ENCODE measurements at places on chromosomes 2 and 18.
A peak's percentile ranks its signal among the peaks of the same experiment; 100 is the strongest.

- DNase-seq, result no peak
Observed at GRCh38 chr2:27091746-27092695, 5.4 kb downstream of the KHK start.

- DNase-seq, result no peak
Observed at GRCh38 chr18:26493021-26493420, 55.3 kb downstream of the KCTD1 start.

DNA sequence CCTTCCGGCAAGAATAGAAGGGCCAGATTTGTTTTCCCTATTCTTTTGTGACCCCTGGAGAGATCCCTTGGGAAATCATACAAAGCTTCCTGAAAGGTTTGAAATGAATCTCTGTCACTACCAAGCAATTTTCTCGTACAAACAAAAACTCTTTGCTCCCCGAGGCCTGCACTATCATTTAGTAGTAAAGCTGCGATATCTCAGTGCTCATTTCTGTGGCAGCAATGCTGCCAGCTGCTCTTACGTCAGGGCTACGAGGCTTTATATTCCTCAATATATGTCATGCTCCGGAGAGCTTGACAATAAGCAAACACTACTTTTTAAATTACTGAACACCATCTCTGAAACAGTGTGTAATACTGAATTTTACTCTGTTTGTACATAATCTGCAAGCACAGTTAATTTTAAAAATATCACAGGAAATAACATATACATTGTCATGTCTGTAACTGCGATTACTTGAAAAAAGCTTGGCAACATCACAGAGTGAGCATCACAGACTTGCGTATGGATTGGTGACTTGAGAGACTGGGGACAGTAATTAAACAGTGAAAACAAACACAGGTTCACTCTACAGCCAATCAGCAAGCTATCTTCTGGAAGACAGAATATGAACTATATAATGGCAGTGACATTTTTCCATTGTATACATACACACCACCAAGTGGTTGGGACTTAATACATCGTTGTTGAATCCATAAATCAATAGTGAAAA, 403.3 kb upstream of the NETO1 start:
- no peak for DNase-seq

- no peak for DNase-seq
Observed at GRCh38 chr2:22893761-22894517, 491.0 kb upstream of the KLHL29 start.

- DNase-seq, result no peak
Observed at GRCh38 chr2:190126798-190127197, 64.3 kb upstream of the MSTN start.

DNA sequence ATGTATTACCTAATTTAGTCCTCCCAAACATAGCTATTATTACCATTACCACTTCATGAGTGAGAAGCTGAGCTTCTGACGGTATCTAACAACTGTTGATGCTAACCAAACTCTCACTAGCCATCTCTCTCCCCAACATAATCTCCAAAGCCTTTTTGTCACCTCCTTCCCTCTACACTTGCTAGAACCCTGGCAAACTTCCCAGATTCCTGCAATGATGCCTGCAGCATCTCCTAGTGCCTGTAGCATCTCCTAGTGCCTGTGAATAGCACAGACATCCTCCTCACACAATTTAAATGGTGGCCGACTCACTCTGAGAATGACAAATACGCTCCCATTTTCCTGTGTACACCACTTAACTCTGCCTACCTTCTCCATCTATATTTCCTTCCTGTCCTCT, 126.7 kb downstream of the STK39 start:
- DNase-seq, result no peak

DNA sequence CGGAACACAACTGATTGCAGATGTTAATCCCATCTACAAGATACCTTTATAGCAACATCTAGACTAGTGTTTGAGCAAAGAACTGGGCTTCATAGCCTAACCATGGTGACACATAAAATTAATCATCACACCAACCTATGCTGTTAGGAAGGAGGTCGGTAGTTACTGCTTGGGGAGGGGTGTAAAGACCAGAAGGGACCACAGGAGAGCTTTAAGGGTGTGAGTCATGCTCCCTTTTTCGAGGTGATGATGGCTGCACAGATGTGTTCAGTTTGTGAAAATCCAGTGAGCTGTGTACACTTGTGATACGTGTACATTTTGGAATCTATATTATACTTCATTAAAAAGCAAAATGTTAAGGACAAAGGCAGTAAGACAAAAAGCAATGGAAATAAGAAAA, 4.6 kb upstream of the SEH1L start:
- no peak for DNase-seq

DNA sequence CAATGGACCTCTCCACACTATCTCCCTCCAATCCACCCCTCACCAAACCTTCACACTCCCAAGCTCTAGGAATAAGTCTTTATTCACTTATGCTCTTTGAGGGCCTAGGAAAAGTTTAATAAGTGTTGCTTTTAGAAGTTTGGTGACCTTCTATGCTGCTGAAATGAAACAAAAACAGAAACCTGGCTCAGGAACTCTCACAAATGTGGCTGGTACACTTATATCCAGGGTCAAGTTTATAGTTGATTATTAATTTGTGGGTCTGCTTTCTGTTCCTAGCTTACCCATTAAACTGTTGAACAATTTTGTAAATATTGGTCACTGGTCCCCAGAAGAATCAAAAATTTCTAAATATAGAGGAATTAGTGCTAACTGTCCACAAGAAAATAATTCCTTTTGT, 14.2 kb upstream of the ANKRD44 start:
- no peak for DNase-seq

DNA sequence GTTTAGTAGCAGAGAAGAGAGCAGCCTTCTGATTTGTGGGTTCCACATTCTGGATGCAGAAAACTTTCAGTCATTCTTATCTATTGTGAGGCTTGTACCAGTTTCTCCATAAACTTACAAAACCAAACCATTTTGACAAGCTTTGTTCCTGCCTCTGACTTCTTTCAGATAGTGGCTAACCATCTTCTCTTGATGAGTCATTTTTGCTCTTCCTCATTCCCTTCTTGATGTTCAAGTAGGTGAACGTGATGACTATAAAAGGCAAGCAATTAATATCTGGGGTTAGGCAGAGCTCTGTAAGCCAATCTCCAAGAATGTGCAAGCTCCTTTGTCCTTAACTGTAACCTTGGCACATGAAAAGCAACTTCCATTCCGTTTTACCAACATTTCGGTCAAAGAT, 2083.1 kb upstream of the PIK3C3 start:
- no peak for DNase-seq

DNA sequence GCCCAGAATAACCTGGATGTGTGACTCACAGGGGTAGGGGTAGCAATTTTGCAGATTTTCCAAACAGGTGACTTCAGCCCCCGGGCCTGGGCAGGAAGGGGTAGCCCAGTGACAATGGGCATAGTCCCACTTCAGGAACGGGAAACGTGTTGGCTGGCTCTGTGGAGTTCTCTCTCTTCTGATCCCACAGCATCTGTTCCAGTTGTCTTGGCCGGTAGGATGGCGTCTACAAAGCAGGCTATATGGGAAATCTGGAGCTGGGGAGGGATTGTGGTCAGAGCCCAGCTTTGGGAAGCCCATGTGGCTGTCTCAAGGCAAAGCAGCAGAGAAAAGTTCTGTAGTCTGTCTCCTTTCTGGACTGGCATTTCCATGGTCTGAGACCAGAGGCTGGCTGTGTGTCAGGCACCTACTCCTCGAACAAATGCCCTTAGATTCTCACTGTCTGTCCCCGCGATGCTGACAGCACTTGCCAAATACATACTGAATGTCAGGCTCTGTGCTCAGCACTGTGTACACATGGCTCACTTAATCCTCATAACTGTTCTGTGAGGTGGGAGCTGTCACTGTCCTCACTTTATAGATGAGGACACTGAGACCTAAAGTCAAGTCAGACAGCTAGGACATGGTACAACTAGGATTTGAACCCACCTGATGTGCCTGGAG, 17.9 kb upstream of the TMEM214 start:
- DNase-seq, result no peak

- peak; percentile 13 for DNase-seq
Observed at GRCh38 chr2:212005085-212005671, 533.4 kb downstream of the ERBB4 start.

GRCh38 chr2:19350678-19351401, 7.6 kb downstream of the OSR1 start:
- DNase-seq, result no peak

- DNase-seq, result no peak
Observed at GRCh38 chr2:225137971-225138370, 95.7 kb upstream of the DOCK10 start.

DNA sequence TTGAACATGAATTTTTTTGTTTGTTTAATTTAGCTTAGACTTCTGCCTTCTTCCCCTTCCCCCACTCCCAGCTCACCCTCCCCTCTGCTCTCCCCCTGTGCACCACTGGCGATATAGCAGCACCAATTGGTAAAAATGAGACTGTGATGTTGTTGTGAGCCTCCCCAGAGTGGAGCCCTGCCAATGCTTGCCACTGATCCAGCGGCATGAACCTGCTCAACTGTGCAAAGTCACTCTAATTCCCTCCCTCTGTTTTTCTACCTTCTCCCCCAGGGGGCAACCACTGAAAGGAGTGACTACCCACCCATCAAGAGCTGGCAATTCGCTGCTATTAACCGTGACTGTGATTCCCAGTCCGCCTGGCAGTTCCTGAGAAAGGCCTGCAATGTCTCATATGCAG, 30.2 kb downstream of the KLHL14 start:
- no peak for DNase-seq

DNA sequence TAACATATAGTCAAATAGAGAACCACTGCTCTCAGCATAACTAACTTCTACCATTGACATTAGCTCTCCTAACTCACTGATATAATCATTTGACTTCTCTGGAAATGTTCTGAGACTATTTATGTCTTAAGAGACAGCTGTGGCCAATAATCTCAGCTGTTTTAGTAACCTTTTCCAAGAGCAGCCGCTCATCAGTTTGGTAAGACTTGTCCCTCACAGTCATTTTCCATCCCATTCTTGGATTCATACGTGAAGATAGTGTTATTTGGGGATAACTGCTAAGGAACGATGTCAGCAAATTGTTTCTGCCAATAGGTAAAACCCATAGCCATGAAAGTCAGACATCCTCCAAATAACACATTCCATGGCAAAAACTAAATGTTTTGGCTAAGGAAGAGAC, 127.8 kb downstream of the LNPK start:
- DNase-seq, result no peak

GRCh38 chr2:9336241-9336575, 87.1 kb downstream of the ITGB1BP1 start:
- no peak for DNase-seq

GRCh38 chr2:149894226-149894625, 306.7 kb upstream of the MMADHC start:
- DNase-seq, result no peak

GRCh38 chr2:216108967-216109921, at the start of gene XRCC5:
Gene XRCC5, plus strand, starts transcription at chr2:216109348. Its CDS starts 89 bp downstream, at chr2:216109437.
- peak; percentile 96 for DNase-seq

GRCh38 chr2:144215207-144215606, 304.7 kb downstream of the ZEB2 start:
- DNase-seq, result no peak

DNA sequence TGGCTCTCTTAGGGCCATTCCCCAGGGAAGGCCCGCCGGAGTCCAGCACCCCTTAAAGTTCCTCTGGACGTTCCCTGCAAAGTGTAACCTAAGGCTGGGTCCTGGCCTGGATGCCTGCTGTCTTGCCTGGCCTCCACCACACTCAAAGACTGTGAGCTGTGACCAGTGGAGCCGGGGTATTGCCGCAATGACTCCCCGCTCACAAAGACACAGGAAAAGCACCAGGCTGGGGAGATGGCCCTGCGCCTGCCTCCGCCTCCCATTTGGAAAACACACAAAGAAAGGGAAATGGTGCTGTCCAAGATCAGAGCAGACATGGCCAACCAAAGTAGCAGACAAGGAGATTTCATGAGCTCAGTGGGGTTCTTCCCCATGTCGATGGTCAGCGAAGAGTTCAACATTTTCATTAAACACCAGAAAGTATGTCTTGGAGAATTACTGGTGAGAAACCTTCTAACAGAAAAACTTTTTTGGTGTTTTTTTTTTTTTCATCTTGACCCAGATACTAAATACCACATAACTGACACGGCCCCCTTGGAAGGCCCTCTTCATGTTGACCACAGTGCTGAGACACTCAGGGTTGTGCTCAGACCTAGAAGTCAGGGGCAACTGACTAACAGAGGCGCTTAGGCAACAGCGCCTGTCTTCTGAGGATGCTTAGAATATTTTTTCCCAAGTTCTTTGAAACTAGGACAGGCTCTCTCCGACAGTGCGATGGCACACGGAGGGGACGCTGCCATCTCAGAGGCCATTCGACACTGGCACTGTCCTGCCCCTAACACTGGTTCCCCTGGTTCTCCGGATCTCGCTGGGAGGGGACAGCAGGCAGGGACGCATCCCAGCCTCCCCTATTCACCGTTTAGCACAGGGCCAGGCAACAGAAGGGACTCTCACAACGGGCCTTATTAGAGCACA, 226.4 kb upstream of the ID2 start:
- DNase-seq, result no peak

GRCh38 chr2:197873293-197873701, 68.9 kb downstream of the PLCL1 start:
- DNase-seq, result no peak

DNA sequence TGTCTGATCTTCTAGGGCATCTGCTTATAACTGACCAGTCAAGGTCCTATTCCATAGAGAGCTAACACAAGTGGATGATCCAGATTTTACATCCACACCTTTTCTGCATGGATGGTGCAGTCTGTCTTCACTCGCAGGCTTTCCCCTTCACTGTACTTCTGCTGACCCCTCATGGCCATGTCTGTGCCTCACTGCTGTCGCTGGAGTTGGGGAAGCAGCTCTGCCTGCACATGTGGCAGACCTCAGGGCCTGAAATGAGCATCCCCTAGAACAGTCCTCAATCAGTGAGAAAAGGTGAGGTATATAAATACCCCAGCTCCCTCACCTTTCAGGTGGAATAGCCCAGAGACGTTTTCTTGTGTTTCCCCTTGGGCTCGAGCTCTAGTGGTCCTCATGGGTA, 233.8 kb downstream of the ANKRD36B start:
- no peak for DNase-seq

DNA sequence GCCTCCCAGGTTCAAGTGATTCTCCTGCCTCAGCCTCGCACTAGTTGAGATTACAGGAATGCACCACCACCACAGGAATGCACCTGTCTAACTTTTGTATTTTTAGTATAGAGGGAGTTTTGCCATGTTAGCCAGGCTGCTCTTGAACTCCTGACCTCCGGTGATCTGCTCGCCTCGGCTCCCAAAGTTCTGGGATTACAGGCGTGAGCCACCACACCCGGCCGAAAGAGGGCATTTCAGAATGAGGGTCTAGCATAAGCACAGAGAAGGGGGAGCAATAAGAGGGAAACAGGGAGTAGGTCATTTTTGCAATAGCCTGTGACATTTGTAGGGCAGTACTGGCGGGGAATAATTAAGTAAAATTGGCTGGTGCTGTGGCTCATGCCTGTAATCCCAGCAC, 1.9 kb upstream of the SPAST start:
- DNase-seq, result no peak

- no peak for DNase-seq
Observed at GRCh38 chr2:159755788-159756187, 42.2 kb downstream of the CD302 start.
